Fibroblast of skin of scalp (primary cell): ENCODE measurements at places on chromosomes 13 and 19.

DNA sequence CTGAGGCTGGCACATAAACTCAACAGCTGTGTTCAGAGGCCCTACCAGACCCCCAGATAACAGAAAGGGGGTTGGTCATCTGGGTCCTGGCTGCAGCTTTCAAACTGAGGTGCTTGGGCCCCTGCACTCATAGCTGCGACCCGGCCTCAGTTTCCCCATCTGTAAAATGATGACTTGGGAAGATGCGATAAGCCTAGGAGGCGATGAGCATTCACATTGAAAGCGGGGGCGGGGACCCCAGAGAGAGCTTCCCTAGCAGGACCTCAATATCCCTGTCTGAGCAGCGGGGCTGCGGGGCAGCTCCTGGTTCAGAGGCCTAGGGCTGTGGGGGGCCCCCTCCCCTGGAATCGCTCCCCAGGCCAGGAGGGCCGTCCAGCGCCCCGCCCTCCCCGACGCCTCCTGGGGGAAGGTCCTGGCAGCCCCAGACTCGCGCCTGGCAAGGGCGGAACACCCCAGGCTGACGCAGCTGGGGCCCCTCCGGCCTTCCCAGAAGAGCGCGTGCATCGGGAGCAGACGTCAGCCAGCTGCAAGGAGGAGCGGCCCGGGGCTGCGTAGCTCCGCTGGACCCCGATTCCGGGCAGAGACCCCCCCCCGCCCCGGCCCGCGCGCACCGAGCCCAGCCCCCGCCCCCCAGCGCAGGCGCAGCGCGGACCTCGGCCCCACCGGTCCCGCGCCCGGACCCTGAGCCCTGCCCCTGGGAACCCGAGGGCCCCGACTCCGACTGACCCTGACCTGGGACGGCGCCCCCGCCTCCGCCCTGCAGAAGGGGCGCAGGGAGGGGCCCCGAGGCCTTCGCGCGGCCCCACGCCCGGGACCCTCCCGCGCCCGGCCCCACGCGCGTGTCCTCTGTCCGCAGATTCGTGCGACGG, 3.5 kb downstream of the FSTL3 start:
- DNase-seq: peak; percentile 69

- DNase-seq: no peak
Observed at GRCh38 chr13:112013665-112014064, 53.3 kb upstream of the SOX1 start.

- peak; percentile 27 for DNase-seq
Observed at GRCh38 chr13:26872525-26873385, 112.2 kb upstream of the GPR12 start.

GRCh38 chr19:16654627-16655026, 5.3 kb downstream of the SMIM7 start:
- DNase-seq: no peak

GRCh38 chr19:3359919-3360420, 6.4 kb upstream of the NFIC start:
- DNase-seq: no peak

- DNase-seq: no peak
Observed at GRCh38 chr13:113792886-113793717, 34.1 kb downstream of the TMEM255B start.

- DNase-seq: peak; percentile 99
Observed at GRCh38 chr19:2462635-2463421, 6.1 kb upstream of the LMNB2 start.

DNA sequence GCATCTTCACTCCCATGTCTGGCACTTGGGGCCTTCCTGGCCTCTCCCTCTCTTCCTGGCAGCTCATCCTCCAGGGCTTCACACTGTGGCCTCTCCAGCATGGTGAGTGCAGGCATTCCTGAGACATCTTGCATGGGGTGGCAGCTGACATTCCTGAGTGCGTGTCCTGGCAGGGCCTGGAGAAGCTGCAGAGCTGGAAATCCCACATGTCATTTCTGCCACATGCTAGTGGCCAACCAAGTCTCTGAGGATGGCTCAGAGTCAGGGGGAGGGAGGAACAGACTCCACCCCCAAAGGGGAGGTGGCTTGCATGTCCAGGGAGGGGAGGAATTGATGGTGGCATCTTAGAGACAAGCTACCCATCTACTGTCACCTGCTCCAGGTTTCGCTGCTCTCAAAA, 41.6 kb upstream of the AMER2 start:
- DNase-seq: peak; percentile 13

GRCh38 chr13:101584331-101584730, 131.9 kb downstream of the ITGBL1 start:
- DNase-seq: no peak

GRCh38 chr19:41801792-41802211, 5.4 kb downstream of the CEACAM3 start:
- DNase-seq: no peak

DNA sequence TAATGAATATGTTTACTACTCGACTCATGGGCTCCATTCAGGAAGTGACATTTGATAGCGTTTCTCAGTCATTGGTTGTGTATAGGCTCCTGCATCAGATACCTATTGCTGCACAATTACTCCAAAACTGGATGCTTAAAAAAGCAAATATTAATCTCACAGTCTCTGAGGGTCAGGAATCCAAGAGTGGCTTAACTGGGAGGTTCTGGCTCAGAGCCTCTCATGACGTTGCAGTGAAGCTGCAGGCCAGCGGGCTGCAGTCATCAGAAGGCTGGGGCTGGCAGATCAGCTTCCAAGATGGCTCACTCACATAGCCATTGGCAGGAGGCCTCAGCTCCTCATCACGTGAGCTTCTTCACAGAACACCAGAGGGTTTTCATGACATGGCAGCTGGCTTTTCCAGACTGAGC, 525.1 kb upstream of the NBEA start:
- peak; percentile 49 for DNase-seq

DNA sequence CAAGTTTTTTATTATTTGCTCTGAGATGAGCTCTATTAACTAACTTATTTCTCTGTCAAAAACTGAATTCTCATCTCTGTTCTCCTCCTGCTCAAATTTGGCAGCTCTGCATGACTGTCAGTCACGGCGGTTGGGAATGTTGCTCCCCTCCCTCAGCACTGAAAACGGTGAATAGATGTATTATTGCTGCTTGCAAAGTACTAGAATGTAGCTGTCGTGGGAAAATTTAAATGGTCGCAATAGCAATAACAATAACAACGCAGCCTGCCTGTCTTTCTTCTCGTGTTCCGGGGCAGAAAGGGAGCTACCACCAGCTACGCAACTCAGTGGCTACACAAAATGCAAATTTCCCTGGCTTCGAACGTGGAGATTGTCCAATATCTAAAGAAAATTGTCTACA, 125.6 kb upstream of the FRY start:
- DNase-seq: no peak

GRCh38 chr19:46587861-46588260, 13.3 kb upstream of the CALM3 start:
- no peak for DNase-seq

DNA sequence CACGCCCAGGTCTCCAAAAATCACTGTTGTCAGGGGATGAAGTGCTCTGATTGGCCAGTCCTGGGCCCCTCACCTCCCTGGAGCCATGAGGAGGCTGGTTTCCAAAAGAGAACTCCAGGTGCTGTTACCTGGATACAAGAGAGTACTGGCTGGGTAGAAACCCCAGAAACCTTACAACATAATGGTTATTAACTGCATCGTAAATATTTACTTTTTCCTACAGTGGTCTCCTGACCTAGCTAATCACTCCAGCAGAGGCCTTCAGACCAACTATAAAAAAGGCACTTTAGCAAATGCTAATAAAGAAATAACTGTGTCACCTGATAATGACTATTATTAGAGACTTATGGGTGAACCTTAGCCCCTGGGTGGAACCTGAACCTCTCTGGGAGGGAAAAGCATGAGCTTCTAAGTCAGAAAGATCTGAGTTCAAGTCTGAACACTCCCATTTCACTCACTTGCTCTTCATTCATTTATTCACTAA, 1.5 kb upstream of the IGSF23 start:
- no peak for DNase-seq

DNA sequence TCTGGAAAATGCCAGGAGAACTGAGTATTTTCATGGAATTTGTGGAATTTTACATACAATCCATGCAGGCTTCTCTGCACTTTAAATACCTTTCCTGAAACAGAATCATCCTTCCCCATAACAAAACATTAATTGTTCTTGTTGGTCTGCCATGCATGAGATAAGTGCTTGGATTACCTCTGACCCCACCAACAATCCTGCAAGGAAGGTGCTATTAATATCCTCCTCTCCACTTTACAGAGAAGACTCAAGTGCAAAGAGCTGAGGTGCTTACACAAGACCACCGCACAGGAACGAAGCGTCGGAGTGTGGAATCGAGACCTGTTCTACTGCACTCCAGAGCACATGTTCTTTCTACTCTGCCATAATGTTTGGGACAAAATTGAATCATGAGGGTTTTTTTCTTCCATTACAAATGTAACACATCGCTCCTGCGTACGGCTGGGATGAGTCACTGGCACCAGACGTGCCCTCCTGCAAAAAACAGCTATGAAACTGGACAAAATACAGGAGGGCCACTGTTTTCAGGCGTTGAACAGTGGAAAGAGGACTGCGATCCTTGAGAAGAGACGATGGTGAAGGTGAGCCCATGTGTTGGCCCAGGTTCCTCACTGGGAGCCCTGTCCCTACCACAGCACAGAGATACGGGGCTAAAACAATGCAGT, 12.9 kb upstream of the LRRC4B start:
- DNase-seq: no peak

DNA sequence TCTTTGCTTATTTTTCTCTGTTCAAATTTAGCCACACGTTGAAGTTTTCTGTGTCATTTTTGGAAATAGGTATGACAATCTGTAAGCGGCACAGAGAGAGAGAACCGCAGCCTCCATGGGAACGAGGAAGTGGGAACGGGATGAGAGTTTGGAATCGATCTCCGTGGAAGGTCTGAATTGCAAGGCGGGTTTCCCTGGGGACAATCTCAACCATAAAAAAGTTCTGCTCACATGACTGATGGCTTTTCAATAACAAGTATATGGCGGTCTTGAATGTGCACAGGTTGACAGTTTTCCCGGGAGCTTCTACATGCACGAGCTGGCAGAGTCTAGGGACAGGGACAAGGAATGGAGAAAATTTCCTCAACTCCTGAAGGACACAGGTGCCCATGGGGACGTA, 90.9 kb downstream of the INSR start:
- DNase-seq: no peak

- no peak for DNase-seq
Observed at GRCh38 chr13:103935117-103935516, 868.9 kb upstream of the SLC10A2 start.

DNA sequence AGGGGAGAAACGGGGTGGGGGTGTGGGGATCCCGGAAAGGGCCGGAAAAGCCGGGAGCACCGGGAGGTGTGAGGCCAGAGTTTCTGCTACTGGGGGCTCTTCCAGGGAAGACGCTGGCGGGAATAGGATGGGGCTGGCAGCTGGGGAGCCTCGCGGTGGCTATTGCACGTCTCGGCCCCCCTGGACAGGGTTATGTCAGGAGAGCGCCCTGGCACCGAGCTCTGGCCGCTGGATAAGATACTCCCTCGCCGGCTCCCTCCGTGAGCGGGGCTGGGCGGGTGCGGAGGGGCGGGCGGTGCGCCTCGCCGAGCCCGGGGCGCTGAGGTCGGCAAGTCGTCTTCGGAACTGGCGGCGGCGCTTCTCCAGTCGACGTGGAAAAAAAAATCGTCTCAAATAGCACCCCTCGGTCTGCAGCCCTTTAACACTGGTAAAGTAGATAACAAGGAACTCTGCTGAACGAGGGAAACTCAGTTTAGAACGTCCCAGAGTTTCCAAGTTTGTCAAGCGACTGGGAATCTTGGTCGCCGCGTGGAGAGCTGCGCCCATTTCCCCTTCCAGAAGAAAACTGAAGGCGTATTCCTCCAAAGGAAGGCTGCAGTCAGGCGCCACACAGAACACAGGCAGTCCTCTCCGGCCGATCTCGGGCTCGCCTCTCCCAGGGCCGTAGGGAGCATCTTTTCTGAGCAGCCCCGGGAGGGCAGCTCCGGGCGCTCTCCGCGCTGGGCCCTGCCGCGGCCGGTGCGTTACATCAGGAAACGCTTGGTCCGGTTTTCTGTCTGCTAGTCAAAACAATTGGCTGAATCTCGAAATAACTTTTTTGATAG, 115.1 kb downstream of the KCNRG start:
- DNase-seq: peak; percentile 42
